ENCODE measurements at places on chromosomes 11 and 22.
A peak's percentile ranks its signal among the peaks of the same experiment; 100 is the strongest.

DNA sequence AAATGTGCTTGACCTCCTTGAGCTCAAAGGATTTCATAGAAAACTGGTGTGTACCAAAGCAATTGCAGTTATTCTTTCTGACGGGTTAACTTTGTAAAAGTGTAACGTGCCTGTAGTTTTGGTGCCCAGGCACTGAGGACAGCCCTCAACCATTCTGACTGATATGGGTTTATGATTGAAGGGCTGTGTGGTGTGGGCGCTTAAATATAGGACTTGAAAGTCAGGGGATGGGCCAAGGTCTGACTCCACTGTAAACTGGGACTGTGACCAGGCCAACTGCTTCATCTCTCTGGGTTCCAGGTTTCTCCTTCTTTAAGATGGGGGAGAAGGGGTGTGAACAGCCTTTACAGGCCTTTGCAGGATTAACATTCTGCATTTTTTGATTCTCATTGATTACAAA, 191.1 kb upstream of the ARHGAP20 start:
- no peak for DNase-seq

DNA sequence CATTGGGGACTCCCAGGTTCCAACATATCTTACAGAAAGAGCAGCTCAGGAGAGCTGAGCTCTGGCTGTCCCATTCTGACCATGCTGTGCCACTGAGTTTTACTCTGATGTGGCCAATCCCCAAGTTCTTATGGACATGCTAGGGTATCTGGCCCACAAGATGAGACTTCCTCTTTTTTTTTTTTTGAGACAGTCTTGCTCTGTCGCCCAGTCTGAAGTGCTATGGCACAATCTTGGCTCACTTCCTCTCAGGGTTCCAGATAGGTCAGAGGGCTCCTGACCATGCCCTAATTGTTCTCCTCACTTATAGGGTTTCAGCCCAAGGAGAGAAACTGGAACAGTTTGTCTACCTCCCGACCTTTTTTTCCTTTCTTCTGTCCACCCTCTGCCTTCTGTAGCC, 152.3 kb upstream of the CCDC90B start:
- DNase-seq, result no peak

DNA sequence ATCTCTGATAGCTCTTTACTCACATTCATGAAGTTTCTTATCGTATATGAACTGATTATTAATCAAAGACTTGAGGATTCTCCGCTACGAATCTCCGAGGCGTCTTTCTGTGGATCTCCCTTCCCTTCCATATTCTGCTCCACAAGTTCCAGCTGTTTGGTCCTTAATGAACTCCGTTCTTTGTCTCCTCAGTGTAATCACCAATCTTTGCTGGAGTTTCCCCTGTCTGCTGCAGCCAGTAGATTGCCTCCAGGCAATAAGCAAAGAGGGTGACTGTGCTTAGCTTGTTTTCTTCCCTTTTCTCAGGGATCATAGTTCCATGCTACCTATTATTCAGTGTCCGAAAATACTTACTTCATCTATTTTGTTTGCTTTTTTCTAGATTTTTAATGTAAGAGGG, 169.6 kb upstream of the FOLH1 start:
- DNase-seq, result no peak

GRCh38 chr11:92388380-92388779, 163.8 kb downstream of the FAT3 start:
- no peak for DNase-seq

- DNase-seq, result no peak
Measured at GRCh38 chr22:37313376-37314314, 31.3 kb downstream of the CYTH4 start.

GRCh38 chr22:20242393-20243175, 25.5 kb downstream of the RTN4R start:
- DNase-seq, result no peak

- no peak for DNase-seq
Measured at GRCh38 chr11:122430490-122430889, 225.0 kb upstream of the UBASH3B start.

DNA sequence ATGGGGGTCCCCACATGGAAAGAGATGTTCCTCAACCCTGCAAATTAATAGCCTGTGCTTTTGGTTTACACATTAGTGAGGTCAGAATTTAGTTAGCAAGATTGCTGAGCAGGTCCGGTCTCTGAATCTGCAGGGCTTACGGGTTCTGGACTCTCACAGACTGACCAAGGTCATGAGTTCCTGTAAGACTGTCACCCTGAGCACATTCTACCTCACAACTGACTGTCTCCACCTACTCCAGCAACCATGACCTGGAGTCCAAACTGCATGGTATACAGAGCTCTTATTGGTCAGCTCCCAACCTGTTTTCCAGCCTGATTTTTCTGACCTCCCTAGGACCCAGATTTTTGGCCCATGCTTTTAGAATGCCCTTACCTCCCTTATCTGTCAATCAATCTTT, 28.2 kb downstream of the DKK3 start:
- peak; percentile 42 for DNase-seq

DNA sequence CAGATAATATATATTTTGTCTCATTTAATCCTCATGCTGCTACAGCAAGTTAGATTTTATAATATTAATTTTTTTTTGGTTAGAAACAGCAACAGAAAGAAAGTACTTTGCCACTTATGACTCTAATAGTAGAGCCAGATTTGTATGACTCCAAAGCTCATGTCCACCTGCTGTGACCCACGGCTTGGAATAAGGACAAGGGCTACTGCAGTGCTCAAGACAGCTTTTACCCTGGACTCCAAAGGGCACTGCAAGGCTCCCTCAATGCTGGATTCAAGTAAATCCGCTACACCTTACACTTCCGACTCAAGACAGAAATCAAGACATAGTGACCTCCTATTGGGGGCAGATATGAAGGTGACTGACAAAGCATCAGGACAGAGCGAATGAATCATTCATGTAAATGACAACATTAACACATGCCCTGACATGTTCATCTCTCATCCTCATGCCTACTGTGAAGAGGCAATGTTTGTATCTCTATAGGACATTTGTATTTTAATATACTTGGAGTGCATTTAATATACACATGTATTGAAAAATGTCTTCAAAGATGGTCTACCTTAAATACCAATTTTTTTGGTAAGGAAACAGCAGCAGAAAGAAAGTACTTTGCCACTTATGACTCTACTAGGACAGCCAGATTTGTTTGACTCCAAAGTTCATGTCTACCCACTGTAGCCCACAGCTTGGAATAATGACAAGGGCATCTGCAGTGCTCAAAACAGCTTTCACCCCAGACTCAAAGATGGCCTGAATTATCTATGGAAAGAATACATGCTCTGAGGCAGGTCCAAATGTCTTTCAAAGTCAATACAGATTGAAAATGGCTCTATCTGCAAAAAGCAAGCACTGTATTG, 375.6 kb upstream of the CCDC90B start:
- no peak for DNase-seq

DNA sequence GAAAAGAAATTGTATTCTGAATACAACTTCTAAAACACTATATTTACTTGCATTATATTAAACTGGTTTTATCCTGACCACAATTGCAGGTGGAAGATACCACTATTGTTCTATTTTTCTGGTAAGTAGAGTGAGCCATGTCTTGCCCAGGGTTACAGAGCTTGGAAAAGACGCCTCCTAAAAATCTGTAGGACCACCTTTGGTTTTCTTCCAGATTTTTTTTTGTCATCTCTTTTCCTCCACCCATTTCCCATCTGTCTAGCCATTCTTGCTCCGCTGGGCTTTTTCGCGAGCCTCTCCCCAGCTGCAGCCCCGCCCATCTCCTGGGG, 294 bp upstream of the MTMR3 start:
- no peak for DNase-seq

DNA sequence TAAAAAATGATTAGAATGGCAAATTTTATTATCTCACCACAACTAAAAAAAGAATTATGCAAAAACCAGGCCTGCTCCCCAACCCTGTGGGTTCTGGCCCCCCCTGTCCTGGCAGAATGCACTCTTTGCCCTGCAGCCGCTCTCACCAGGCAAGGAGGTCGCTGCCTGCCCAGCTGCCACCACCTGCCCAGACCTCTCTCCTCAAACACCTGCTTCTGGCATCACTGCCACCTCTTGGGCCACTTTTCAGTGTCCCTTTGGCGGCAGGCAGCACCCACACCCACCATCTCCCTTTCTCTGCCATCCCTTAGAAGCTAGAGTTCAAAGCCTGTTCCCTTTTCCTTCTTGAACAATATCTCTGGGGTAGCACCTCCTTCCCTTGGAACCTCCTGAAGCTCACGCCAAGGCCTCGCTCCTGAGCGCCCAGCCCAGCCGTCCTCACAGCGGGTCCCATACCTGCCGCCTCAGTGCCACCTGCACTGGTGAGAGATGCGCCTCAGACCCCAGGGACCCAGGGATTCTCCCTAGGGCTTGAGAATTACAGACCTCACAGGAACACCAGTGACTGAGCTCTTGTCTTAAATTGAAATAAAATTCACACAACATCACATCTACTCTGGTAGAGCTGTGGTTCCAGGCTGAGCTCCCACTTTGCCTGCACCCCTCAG, 44.6 kb downstream of the SGSM3 start:
- no peak for DNase-seq

DNA sequence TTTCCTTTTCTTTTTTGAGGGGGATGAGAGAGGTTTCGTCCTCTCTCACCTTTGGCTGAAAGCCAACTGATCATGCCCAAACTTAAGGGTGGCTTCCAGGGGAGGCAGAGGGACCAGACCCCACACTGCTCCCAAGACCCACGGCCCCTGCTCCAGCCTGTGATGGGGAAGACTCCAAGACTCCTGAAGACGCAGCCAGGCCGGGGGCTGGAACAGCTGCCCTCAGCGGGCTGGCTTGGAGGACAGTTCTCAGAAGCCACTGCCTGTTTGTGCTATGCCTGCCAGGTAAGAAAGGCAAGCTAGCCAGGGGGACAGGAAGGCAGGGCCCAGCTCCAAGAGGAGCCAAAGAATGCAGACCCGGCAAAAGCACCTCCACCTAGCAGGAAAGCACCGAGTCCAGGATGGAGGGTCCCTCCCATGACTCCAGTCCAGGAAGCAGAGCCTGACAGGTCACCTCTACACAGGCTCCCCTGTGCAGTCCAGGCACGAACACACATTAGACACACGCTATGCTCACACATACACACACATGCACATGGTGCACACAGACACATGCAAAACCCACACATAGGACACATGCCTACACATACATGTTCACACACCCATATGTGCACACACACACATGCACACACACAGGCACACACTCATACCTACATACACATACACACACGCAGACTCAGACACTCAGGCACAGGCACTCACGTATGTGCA, 31.3 kb downstream of the GNB1L start:
- no peak for DNase-seq

- no peak for DNase-seq
Measured at GRCh38 chr11:94507485-94507884, 4.8 kb upstream of the C11orf97 start.

GRCh38 chr11:42974510-42975179, 337.2 kb upstream of the API5 start:
- DNase-seq, result no peak

GRCh38 chr11:62902932-62903331, 18.2 kb downstream of the CHRM1 start:
- peak; percentile 61 for DNase-seq

GRCh38 chr11:134657631-134658030, 245.6 kb upstream of the B3GAT1 start:
- no peak for DNase-seq

- peak; percentile 51 for DNase-seq
Measured at GRCh38 chr11:16028419-16028818, 327.9 kb downstream of the SOX6 start.

GRCh38 chr11:13238879-13239514, 38.6 kb upstream of the BMAL1 start:
- DNase-seq, result peak; percentile 54

GRCh38 chr11:67648140-67648795, 2.3 kb downstream of the ACY3 start:
- no peak for DNase-seq

DNA sequence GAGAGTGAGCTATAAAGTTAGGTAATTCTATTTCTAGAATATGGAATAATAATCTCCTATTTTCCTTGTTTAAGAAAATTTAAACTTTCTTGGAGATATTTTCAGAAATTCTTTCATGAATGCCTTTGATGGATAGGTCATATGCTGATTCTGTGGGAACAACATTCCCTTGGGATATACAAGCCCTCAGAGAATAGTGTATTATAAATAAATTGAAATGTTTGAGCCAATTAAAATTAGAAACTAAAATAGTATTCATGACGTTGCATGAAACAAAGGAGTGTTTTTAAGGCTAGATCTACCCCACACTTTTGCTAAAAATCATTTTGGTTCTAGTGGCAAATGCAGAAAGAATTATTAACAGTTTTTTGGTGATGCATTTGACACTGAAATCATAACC, 269.3 kb upstream of the ANO3 start:
- DNase-seq, result no peak

DNA sequence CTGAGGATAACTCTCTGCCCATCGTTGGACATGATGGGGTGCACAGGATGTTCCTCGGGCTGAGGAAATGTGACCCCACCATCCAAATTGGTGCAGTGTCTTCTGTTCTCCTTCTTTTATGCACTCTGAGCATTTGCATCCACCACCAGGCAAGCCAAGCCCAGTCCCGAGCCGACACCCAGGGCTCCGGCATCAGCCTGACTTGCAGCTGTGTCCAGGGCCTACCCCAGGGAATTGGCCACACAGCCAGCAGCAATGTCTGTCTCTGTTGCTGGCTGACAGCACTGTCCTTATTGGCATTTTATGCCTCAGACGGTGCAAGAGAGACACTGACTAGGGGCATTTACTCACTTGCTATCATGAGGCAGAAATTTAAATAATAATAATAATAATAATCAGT, 25.4 kb upstream of the CPT1A start:
- DNase-seq, result no peak

- DNase-seq, result no peak
Measured at GRCh38 chr11:118265954-118266353, 1.9 kb upstream of the MPZL2 start.

- DNase-seq, result no peak
Measured at GRCh38 chr11:67268081-67268961, 2.0 kb downstream of the GRK2 start.

DNA sequence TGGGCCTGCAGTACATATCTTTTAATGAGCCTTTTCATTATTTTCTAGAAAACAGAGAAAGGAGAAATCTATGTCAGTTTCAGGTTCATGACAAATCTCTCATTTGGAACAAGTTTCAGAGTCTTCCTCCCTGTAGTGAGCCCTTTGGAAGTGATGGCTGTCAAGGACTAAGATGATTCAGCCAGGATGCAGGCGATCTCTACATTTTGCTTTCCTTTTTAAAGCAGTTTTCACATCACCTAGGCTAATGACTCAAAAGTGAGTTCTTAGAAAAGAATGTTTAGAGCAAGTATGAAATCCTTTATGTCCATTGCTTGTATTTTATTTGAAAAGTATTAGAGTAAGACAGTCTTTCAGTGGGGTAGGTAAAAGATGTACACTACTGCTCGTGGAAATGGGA, 130.1 kb downstream of the TRPC6 start:
- no peak for DNase-seq
